ENCODE measurements at places on chromosomes 3 and 15.

DNA sequence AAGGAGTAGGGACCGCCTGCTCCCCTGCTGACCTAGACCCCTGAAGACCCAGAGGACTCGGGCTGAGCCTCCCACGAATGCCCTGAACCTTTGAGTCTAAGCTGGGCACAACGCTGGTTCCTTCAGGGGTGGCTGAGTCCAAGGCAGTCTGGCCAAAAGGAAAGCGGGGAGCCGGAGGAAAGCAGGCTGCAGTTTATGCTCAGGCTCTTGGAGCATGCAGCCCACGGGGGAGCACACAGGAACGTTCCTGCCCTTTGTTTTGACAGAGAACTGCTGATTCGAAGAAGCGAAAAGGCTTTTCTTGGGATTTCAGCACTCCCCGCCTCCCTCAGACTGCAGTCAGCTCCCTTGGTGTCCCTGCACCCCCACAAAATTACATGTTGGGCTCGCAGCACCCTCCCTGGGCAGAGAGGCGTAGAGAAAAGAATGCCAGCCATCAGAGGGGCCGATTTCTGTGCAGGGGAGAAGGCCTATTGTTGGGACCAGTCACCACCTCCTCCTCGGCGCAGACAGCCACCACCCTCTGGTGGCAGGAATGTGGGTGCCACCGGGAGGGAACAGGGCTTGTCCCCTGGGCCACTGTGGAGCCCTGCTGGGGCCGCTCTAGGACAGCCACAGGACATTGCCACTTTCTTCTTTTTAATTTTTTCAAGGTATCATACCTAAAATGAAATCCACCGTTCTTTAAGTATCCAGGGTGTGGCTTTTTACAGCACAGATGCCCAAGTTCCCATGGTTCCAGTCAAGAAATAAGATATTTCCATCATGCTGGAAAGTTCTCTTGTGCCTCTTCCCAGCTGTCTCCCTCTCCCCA lies 72.2 kb downstream of the SMAD6 start:
- DNase-seq = no peak

DNA sequence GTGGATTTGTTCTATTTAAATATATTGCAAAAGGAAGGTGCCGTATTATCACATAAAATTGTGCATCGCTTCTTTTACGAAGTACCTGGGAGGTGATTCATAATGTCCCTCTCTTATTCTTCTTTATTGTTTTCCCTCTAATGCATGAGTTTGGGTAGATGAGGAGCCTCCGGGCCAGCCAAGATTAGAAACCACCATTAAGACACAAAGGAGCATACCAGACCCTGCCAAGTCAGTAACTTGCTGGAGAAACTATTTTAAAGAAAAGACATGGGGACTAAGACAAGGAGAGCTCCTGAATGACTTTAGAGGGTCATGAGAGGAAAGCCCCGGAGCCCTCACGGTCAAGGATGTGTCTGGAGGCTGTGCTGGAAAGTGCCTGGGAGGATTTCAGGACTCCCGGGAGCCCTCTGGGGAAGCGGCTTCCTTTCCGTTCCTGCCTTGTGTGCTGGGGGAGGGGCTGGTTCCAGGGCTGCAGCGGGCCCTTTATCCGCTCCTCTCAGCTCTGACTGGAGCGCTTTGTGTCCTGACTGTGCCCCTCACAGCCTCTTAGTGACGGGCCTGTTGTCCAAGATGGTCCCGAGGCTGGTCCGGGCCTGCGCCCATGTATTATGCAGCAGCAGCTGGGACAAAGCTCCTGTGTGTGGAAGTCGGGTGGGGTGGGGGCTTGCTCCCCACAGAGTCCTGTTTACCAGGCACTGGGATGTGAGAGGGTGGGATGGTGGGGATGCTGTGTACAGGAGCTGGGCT lies 35.7 kb downstream of the CORO2B start:
- no peak for DNase-seq

- DNase-seq = no peak
Observed at GRCh38 chr3:127408684-127409420, 121.0 kb upstream of the PRR20G start.

DNA sequence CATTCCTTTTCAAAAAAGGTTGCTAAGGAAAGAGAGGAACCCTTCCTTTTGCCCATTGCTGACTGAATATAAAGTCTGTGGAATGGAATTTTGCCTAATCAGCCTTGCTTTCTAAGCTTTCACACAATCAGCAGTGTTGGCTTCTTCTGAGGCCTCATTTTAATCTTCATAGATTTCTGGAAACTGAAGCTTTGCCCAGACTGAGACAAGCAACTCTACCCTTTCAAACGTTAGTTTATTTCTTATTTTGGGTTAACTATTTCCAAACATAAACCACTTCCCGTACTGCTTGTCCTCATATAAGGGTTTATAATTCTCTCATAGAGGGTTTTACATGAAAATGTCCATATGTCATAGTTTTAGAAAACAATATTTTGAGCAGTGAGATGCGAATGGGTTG lies 82.9 kb downstream of the NR1D2 start:
- no peak for DNase-seq

- no peak for DNase-seq
Observed at GRCh38 chr15:89566621-89567294, 8.5 kb upstream of the TICRR start.

DNA sequence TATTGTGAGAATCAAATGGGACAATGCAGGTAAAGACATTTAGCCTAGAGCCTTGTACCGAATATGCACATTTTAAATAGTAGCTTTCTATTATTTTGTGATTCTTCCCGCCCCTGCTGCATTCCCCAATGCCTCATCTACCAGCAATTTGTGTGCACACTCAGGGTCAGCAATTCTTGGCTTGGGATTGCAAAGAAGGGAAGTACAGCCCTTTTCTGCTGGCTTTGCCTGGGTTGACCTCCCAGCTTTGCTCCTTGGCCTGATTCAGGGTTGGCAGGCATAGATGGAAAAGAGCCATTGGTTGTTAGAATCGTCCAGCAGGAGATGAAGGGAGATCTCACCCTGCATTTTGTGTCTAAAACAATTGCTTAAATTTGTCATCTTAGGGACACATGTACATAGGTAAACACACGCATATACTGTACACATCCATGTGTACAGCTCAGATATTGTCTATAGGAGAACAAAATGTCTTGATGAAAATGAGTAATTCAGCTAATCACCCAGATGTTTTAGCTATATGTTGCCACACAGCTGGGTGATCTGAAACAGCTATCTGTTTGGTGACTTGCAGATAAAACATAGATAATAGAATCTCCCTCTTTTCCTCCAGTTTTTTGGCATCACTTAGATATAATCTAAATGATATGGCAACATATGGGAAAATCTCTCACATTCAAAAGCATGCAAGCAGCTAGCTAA lies 340.9 kb upstream of the TBL1XR1 start:
- DNase-seq = no peak

- DNase-seq = no peak
Observed at GRCh38 chr15:25937796-25938195, 74.7 kb upstream of the ATP10A start.

Measured in stimulated activated CD8-positive, alpha-beta memory T cell treated with anti-CD3 and anti-CD28 coated beads, Interleukin-4, amount 100 ng/mL, for 4 hours (primary cell).